ENCODE measurements at places on chromosomes 3 and 15. TPM values are rescaled to one million over a fixed set of nuclear protein-coding genes. Genes with fewer than 3 reads are reported as not detected.

Gene PRR20G
- not detected for total RNA-seq

Gene SLITRK3
- total RNA-seq, result not detected

Gene HES1
- total RNA-seq, result 3.3 TPM

Gene TTLL13
- total RNA-seq, result 0.14 TPM

Gene ISL2
- total RNA-seq, result 0.37 TPM

Gene AP3S2
- 52.9 TPM for total RNA-seq

All from smooth muscle cell of bladder (primary cell).